AG20443 (cell line): ENCODE measurements at places on chromosomes 1 and 21.

- DNase-seq: peak; percentile 29
These were observed at the start of gene NUP210L for GRCh38 chr1:154154534-154155191. NUP210L (minus strand) TSS chr1:154155073.

GRCh38 chr21:34869545-34869944 lies 179.6 kb downstream of the RUNX1 start:
- no peak for DNase-seq

DNA sequence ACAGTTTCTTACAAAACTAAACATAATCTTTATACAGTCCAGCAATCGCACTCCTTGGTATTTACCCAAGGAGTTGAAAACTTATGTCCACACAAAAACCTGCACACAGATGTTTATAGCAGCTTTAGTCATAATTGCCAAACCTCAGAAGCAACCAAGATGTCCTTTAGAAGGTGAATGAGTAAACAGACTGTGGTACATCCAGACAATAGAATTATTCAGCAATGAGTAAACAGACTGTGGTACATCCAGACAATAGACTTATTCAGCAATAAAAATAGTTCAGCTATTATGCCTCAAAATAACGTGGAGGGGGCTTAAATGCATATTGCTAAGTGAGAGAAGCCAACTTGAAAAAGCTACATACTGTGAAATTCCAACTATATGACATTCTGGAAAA lies 87.0 kb upstream of the GALNT2 start:
- no peak for DNase-seq

GRCh38 chr21:27528697-27529096 lies 561.8 kb upstream of the ADAMTS5 start:
- no peak for DNase-seq

GRCh38 chr1:213617133-213617532 lies 370.6 kb upstream of the PROX1 start:
- no peak for DNase-seq
